Colonic mucosa (tissue), 4 donors: ENCODE measurements at places on chromosomes 5 and 9. TPM values are rescaled to one million over a fixed set of nuclear protein-coding genes. Genes with fewer than 3 reads are reported as not detected.

DNA sequence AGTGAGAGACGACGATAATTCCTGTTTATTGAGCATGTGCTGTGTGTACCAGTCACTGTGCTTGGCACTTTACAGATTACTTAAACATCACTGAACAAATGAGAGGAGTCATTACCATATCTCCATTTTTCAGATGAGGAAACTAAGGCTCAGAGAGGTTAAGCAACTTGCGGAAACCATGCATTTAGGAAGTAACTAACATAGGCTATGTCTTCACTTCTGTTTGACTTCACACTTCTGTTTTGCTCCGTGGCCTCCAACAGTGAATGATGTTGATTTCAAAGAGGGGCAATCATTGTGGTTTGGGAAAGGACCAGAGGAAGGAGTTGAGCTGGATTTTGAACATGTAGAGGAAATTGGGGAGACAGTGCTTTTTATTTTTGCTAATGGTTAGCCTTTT, 16.7 kb downstream of the GCNT1 start:
- no peak overlapping the region for H3K4me3 ChIP-seq
- H3K36me3 ChIP-seq = no peaks in the 10 kb centered on the region
- peaks cover 4% of the 10 kb centered on the region for H3K4me1 ChIP-seq
- DNase-seq = no peak
- H3K27ac ChIP-seq = no peak overlapping the region

DNA sequence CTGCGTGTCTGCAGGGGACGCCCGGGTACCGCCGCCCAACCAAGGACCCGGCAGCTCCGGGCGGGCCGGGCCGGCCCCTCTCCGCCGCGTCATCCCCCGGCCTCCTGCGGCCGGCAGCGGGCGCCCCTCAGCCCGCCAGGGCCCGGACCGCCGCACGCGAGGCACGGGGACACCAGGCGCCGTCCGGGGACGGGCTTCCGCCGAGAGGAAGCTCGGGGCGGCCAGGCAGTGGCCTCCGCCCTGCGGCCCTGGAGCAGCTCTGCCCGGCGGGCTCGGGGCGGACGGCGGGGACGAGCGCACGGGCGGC, 373 bp downstream of the FBXW5 start:
- H3K36me3 ChIP-seq = peaks cover 26% of the 10 kb centered on the region
- H3K27me3 ChIP-seq = no peaks in the 10 kb centered on the region
- peak overlapping the region; percentile 99 for H3K4me3 ChIP-seq
- H3K27ac ChIP-seq = peak overlapping the region; percentile 87

DNA sequence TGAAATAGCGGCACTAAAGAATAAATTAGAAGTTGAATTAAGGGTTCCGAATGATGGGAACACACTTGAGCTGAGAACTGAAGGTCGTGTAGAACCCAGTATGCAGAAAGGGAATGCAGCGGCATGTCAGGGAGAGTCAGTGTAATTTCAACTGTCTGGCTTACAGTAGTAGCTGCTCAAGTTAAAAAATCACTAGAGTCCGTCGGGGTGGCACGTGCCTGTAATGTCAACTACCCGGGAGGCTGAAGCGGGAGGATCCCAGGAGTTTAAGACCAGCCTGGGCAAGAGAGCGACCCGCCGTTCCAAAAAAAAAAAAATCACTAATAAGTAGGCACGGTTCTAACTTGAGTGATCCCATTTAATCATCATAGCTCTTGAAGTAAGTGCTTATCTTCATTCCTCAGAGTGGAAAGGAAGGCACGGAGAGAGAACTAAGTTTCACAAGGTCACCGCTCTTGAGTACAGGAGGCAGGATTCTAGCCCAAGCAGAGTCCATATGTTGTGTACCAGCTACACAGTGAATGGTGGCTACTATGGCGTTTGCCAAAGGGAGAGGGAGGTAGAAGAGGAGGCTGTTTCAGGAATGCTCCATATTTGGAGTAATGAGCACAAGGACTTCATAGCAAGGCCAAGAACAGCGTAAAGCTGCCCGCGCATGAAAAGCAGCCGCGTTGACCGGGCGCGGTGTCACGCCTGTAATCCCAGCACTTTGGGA, 831 bp downstream of the RMRP start:
- H3K4me1 ChIP-seq = peaks cover 19% of the 10 kb centered on the region
- no peak for DNase-seq
- H3K4me3 ChIP-seq = peak overlapping the region; percentile 28
- no peaks in the 10 kb centered on the region for H3K36me3 ChIP-seq
- H3K27me3 ChIP-seq = no peaks in the 10 kb centered on the region

DNA sequence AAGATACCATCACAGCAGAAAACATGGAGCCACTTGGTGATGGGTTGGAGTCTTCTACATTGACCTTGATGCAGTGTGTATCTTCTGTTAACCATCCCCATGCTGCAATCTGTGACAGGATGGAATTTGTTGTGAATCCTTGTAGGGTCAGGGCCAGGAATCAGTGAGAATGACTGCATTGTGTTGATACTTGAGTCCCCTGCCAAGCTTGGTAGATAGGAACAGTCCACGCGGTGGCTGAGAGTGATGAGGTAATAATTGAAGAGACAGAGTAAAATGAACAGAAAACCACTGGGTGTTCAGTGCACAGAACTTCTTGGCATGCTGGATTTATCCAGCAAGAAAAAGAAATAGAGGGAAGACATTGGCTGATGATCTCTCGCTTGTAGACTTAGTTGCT, 217.5 kb downstream of the MAN2A1 start:
- no peaks in the 10 kb centered on the region for H3K4me1 ChIP-seq
- H3K36me3 ChIP-seq = no peaks in the 10 kb centered on the region
- H3K27me3 ChIP-seq = no peaks in the 10 kb centered on the region

DNA sequence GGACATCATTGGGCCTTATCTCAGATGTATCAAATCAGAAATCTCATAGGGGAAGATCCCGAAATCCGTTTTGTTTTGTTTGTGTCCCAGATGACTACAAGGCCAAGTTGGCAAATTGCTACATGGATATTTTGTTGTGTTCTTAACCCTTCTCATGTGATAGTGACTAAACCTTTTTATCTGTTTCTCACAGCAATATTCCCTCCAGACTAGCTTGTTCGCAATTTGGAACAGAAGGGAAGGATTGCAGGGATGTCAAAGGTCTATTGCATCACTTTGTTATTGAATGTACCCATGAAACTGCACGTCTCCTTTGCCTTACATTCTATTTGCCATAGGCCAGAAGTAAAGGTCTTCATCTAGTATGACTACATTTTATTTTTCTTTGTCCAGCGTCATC, 453.9 kb downstream of the NFIB start:
- no peaks in the 10 kb centered on the region for H3K36me3 ChIP-seq
- H3K27ac ChIP-seq = no peak overlapping the region
- DNase-seq = no peak
- H3K27me3 ChIP-seq = no peaks in the 10 kb centered on the region
- H3K4me1 ChIP-seq = no peaks in the 10 kb centered on the region

Gene ZNF346
- 9.1 TPM for total RNA-seq

GRCh38 chr9:135921749-135922310, 14.5 kb upstream of the CAMSAP1 start:
- no peaks in the 10 kb centered on the region for H3K27me3 ChIP-seq
- no peaks in the 10 kb centered on the region for H3K4me1 ChIP-seq
- no peak for DNase-seq
- no peak overlapping the region for H3K4me3 ChIP-seq
- no peak overlapping the region for H3K27ac ChIP-seq

DNA sequence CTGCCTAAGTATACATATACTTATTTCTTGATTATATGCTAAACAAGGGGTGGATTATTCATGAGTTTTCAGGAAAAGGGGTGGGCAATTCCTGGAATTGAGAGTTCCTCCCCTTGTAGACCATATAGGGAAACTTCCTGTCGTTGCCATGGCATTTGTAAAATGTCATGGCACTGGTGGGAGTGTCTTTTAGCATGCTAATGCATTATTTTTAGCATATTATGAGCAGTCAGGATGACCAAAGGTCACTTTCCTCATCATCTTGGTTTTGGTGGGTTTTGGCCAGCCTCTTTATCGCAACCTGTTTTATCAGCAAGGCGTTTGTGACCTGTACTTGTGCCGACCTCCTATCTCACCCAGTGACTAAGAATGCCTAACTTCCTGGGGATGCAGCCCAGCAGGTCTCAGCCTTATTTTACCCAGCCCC, 80.9 kb downstream of the ALDH7A1 start:
- no peak overlapping the region for H3K27ac ChIP-seq
- no peak overlapping the region for H3K4me3 ChIP-seq
- no peak for DNase-seq
- H3K27me3 ChIP-seq = no peaks in the 10 kb centered on the region
- no peaks in the 10 kb centered on the region for H3K4me1 ChIP-seq

Gene PRUNE2
- total RNA-seq = 12.1 TPM

Gene HTR4
- 8.9 TPM for total RNA-seq

GRCh38 chr9:4706971-4707622, 27.7 kb downstream of the CDC37L1 start:
- H3K27ac ChIP-seq = no peak overlapping the region
- no peak for DNase-seq
- H3K4me1 ChIP-seq = no peaks in the 10 kb centered on the region
- H3K36me3 ChIP-seq = no peaks in the 10 kb centered on the region
- no peaks in the 10 kb centered on the region for H3K27me3 ChIP-seq

- peaks cover 37% of the 10 kb centered on the region for H3K4me1 ChIP-seq
- no peaks in the 10 kb centered on the region for H3K27me3 ChIP-seq
- DNase-seq = no peak
- H3K36me3 ChIP-seq = peaks cover 16% of the 10 kb centered on the region
Observed at GRCh38 chr5:132480042-132480441, 10.5 kb downstream of the IRF1 start.

DNA sequence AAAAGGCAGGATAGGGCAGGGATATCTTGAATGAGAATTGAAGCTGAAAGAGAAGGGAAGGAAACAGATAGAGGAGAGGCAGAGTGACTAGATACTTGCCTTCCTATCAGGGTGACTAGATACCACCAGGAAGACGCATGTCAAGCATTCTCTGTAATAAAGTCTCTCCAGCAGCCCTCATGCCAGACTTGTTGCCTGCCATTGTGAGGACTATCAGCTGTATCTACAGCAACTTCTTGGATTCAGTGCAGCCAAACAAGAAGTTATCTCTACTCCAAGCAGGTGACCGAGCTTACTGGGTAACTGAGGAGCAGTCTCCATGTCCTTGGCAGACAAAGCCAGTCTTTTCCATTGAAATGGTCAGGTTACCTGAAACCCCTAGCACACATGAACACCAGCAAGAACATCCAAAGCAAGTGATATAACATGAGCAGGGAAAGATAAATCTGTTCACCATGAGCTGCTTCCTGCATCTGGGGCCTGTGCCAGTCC, 9.3 kb downstream of the SH3RF2 start:
- H3K27ac ChIP-seq = no peak overlapping the region
- DNase-seq = no peak
- no peaks in the 10 kb centered on the region for H3K27me3 ChIP-seq
- H3K4me3 ChIP-seq = no peak overlapping the region
- H3K36me3 ChIP-seq = no peaks in the 10 kb centered on the region

- H3K27ac ChIP-seq = no peak overlapping the region
- no peaks in the 10 kb centered on the region for H3K4me1 ChIP-seq
- DNase-seq = no peak
- H3K36me3 ChIP-seq = no peaks in the 10 kb centered on the region
Observed at GRCh38 chr5:158727136-158727535, 372.6 kb downstream of the EBF1 start.

Gene SPEF2
- 3.3 TPM for total RNA-seq

- H3K4me3 ChIP-seq = no peak overlapping the region
- H3K4me1 ChIP-seq = no peaks in the 10 kb centered on the region
- no peaks in the 10 kb centered on the region for H3K27me3 ChIP-seq
- H3K36me3 ChIP-seq = no peaks in the 10 kb centered on the region
- no peak for DNase-seq
Observed at GRCh38 chr5:76663573-76663972, 40.4 kb upstream of the F2RL2 start.

Gene CER1
- not detected for total RNA-seq

DNA sequence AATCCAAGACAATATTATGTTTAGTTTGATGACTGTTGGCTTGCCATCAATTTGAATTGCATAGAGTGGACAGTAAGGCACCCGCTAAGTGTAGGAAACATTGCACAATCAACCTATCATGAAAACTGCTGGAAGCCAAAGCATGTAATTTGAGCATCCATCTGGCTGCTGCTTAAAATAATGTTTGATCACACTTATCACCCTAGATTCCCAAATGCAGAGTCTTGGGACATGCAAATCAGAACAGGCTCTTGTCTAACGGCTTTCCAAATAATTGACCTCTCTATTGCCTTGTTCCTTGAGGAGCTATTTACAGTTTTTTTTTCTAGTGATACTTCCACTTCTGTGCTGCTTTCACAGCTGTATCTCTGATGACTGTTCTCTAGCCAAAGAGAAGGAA, 342.1 kb downstream of the PRR16 start:
- no peak overlapping the region for H3K4me3 ChIP-seq
- H3K36me3 ChIP-seq = no peaks in the 10 kb centered on the region
- H3K27me3 ChIP-seq = no peaks in the 10 kb centered on the region
- no peak overlapping the region for H3K27ac ChIP-seq

Gene FAM53C
- 14.8 TPM for total RNA-seq

Gene GRM6
- total RNA-seq = not detected

Gene PCDHB4
- total RNA-seq = 0.17 TPM

Gene GPR151
- total RNA-seq = not detected

- no peaks in the 10 kb centered on the region for H3K4me1 ChIP-seq
- H3K27ac ChIP-seq = no peak overlapping the region
- no peaks in the 10 kb centered on the region for H3K27me3 ChIP-seq
- no peak overlapping the region for H3K4me3 ChIP-seq
- no peak for DNase-seq
Observed at GRCh38 chr5:126119887-126120442, 303.2 kb upstream of the GRAMD2B start.

DNA sequence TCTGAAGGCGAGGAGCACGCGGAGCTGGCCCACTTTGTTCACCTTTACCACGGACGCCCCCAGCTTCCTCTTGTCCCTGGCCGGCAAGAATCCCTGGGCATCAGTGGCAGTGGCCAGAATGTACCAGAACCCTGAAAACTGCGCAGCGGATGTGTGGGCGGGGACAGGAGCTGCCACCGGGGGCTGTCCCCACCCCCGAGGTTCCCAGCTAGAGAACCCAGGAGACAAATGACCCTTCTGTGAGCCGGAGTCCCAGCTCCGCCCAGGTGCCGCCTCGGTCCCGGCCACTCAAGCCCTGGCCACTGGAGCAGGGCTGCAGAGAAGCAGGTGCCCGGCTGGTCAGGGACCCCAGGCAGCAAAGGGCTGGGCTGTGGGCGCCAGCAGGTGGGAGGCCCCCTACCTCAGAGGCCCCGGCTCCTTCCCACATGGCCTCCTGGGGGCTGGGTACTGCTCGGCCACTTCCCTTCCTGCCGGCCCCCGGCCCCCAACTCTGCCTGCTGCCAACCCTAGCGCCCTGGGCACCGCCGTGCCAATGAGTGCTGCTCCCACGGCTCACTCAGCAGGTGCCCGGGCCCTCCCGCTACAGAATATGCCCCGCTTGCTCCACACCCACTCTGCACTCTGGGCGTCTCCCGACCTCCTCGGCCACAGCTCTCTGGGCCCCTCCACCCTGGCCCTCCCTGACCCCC, 713 bp downstream of the LCN10 start:
- no peak overlapping the region for H3K27ac ChIP-seq
- H3K27me3 ChIP-seq = peaks cover 27% of the 10 kb centered on the region
- peak overlapping the region; percentile 5 for H3K4me3 ChIP-seq
- H3K4me1 ChIP-seq = no peaks in the 10 kb centered on the region
